Activated CD4-positive, alpha-beta T cell treated with anti-CD3 and anti-CD28 coated beads for 1 hour (primary cell): ENCODE measurements at places on chromosomes 4 and X.

- DNase-seq = no peak
Observed at GRCh38 chrX:2714551-2714950, 23.5 kb downstream of the CD99 start.

DNA sequence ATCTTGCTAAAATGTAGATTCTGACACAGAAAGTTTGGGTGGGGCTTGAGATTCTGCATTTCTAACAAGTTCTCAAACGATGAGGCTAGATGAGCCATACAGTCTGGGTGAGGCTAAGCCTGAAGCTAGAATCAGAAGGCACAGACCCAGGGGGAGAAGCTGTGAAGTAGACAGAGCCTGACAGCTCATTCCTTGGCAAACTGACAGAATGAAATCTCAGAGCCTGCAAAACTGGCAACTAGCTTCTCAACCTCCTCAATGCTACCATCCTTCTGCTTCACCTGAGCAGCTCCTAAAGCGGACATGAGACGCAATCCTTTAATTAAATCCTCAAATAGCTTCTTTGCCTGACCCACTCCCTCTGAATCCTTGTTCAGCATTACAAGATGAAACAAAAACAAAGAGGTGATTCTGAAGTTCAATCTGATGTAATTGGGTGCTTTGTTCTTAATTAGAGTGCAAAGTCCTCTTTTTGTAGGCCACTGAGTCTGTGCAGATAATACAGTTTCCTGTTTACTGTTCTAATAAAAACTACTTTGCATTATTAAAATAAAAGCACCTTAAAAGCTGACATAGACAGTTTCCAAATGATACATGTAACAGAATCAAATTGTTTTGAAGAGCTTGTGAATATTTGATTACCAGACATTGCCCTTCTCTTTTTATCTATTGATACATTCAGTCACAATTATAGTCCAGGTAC is 71.0 kb upstream of the BMP2K start:
- no peak for DNase-seq

- no peak for DNase-seq
Observed at GRCh38 chrX:110168585-110168984, 149.3 kb downstream of the AMMECR1 start.

DNA sequence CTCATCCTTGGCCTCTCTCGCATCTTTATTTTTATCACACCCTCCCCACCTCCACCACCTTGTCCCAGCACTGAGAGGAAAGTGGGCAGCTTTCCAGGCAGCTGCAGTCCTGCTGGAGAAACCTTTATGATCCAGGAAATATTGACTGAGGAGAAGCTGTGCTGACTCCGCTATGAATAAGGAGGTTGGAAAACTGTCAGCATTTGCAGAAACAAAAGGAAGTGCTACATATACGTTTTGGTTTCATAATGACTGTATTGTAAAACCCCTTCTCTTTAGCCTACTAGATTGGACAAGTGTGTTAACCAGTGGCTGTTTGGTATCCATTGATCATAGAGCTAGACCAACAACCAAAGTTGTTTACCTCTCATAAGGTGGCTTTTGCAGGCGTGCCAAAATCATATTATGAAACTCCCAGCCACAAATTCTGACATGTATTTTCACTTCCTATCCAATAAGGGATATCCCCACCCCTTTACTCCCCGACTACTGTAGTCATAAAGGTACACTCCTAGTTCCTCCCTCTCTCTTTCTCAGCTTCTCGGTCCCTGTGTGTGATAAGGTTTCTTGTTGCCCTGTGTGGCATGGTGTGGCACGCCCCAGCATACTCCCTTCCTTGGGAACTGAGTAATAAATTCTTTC is 88.4 kb downstream of the GPR143 start:
- DNase-seq = no peak

GRCh38 chr4:38670939-38671591 is 7.1 kb downstream of the KLF3 start:
- DNase-seq = no peak

DNA sequence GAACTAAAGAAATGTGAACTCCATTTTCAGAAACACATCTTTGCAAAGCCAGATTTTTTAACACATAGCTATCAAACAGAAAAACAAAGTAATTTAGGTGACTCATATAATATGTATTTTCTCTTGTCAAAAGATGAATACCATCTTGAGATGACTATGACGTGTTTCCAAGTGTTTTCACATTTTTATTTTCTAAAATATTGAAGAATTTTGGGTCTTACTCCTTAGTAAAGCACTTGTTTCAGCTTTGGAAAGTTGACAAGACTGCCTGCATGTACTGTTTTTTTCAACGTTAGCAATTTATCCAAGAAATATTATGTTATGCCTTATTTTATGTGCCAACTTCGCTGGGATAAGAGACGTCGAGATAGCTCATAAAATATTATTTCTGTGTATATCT is 733.9 kb upstream of the EPHA5 start:
- DNase-seq = no peak

DNA sequence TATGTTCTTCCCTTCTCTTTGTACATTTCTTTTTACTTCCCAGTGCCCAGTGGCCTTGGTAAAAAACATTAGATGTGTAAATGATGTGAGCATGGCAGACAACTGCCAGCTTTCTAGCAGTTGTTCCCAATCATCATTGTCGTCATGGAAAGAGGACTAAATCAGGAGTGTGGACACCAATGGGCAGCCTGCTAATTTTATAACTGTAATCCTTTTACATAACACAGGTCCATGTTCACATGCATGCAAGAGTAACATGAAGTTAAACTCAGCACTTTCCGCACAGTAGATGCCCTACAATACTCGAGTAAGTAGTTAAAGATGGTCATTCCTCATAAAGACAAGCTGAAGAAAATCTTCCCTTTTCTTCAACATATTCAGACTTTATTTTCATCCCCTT is 23.4 kb upstream of the G3BP2 start:
- no peak for DNase-seq

- DNase-seq = no peak
Observed at GRCh38 chr4:83504996-83505395, 20.1 kb upstream of the ABRAXAS1 start.

DNA sequence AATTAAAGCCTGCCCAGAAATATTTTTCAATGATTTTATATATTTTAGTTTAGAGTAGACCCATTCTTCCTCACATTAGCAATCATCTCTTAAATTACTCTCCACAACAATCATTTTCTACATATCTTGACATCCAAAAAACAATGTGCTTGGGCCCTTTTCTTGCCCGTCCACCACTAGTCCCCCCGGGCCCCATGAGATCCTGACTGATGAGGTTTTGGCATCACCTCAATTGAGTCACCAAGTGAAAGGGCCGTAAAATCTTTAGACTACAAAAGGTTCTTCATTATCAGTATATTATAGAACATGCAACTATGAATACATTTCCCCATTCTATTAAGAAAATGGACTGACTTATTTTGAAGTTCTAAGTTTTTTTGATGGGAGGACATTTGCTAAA is 4.0 kb upstream of the CDKL2 start:
- DNase-seq = no peak

GRCh38 chr4:41935652-41936021 is 408 bp downstream of the TMEM33 start:
- no peak for DNase-seq

- no peak for DNase-seq
Observed at GRCh38 chr4:82213485-82214417, 160.0 kb downstream of the HNRNPD start.

DNA sequence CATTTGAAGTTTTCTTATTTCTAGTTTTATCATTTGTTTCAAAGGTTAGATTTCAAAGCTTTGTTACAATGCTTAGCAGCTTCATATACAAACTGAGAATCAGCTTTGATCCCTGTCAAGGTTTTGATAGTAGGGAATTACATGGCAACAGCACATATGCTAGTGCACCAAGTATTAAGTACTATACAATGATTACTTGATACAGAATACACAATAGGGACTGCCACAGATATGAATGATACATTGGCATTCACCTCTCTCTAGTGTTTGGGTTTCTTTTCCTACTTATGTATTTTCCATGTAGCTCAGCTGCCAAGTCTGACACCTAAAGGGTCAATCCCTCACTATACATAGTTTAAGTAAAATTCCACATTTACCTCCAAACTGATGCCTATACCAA is 344.0 kb downstream of the FAT4 start:
- DNase-seq = no peak

- DNase-seq = no peak
Observed at GRCh38 chr4:177322881-177323280, 13.2 kb downstream of the NEIL3 start.

- no peak for DNase-seq
Observed at GRCh38 chrX:28178206-28178605, 197.0 kb upstream of the DCAF8L1 start.

DNA sequence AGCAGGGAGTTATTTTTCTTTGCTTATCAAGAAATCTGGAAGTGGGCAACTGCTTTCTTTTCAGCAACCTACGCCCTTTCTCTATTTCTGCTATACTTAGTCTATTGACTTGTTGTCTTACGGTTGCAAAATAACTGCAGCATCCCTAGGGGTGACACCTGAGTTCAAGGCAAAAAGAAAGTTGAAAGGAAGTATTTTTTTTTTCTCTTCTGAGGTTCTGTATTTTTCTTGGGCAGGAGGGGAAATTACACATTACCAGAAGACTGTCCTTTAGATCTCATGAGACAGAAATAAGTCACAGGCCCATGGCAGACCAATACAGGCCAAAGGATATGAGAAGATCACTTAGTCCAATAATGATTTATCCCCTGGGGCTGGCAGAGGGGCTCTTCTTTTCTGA is 204.7 kb upstream of the CASK start:
- DNase-seq = no peak

GRCh38 chr4:188282471-188283232 is 143.4 kb downstream of the TRIML1 start:
- no peak for DNase-seq

- DNase-seq = no peak
Observed at GRCh38 chrX:53321230-53321942, 40.0 kb upstream of the IQSEC2 start.

DNA sequence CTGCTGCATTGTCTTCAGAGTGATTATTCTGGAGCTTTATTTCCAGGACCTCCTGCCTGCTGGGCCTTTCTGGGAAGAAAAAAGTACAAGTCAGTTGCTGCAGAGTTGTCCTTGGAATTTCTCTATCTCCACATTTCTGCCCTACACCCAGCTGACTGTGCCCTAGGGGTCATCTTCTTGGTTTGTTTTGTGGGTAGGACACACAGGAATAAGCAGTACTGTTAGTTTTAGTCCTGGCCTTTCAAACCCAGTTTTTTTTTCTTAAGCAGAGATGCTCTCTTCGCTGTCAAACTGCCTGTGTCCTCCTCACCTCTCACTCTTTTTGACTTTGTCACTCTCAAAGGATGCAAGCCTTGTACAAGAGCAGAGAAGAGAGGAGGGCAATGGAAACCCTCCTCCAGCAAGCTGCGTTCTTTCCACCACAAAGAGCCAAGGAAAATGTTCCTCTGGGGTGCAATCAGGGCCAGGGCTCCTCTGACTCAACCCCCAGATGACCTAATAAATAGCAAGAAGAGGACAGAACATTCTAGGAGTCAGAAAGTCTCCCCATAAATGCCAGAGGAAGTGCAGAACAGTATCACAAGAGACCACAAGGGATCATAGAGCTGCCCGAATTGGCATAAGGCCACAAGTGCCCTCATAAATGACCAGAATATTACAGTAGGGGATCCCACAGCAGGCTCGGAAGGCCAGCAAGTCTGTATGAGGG is 186.2 kb downstream of the RCHY1 start:
- no peak for DNase-seq

GRCh38 chrX:69148946-69149345 is 16.3 kb downstream of the PJA1 start:
- no peak for DNase-seq

GRCh38 chr4:110975338-110975737 is 352.5 kb upstream of the PITX2 start:
- DNase-seq = no peak

GRCh38 chr4:87360338-87360935 is 30.6 kb downstream of the HSD17B11 start:
- no peak for DNase-seq

DNA sequence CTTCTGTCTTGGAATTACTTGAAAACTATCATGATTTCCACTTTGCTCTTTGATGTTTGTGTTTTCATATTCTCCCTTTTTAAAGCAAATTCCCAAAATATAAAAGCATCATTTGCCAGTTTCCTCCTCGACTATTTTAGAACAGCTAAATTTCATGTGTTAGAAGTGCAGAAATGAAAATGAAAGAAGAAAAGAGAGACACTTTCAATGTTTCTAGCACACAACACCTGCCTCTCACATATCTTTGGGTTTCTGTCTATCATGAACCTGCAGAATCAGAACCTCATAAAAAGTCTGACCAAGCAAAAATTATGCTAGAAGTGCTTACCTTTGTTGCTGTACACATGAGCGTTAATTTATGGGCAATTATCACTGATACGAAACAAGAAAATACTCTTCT is 1.9 kb upstream of the NEUROG2 start:
- no peak for DNase-seq

- no peak for DNase-seq
Observed at GRCh38 chr4:142858446-142858845, 12.3 kb upstream of the INPP4B start.

DNA sequence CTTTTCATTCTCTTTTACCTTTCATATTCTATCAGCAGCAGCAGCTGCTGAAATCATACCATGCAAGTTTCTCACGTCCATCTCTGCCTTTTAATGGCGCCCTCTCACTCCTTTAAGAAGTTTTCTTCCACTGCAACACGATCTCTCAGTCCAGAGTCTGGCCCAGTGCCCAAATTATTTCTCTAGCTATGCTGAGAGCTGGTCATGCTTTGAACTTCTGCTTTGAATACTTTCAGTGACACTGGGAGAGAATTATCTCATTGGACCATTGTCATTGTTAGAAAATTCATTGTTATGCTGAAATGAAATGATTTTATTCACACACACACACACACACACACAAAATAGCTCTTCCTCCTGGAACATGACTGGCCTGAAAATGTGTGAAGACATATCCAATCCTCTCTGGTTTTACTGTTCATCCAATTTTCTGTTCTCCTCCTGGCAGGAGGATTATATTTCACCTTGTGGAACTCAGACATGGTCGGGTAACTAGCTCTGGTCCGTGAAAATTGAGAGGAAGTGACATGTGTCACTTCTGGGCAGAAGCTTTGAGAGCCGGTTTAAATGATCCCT is 1.3 kb upstream of the PDHA1 start:
- DNase-seq = no peak

DNA sequence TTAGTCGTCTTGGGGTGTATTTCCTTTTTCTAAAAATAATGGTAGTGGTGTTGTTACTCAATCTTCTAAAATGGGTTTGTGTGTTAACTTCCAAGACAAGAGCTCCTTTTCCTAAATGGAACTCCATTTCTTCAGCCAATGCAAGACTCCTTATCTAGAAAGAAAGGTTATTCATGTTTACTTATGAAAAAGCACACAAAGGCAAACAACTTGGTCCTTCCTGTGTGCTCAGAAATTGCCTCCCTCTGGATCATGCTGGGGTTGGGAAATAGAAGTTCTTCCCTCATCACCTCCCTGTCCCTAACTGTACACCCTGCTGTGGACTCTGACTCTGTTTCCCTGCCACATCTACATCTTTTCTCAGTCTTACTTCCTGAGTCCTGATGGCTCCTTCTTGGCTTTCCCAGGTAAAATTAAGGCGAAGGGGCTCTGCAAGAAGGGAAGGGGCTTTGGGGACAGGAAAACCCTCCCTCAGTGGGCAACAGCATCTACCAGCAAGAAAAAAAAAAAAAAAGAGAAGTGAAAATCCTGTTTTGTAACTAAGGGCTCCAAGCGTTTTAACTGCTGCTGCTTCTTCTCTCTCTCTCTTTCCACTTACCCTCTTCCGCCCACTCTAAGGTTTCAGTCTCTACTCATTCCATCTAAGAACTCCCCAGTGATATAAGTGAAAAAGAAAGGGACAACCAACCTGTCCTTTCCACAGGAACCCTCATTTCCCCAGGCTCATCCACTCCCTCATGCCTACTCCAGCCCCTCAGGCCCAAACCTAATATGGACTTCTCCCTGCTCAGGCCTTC is 19.8 kb upstream of the TASL start:
- DNase-seq = no peak
